H1 (cell line): ENCODE measurements at places on chromosomes 7 and 10. TPM values are rescaled to one million over a fixed set of nuclear protein-coding genes. Genes with fewer than 3 reads are reported as not detected.

DNA sequence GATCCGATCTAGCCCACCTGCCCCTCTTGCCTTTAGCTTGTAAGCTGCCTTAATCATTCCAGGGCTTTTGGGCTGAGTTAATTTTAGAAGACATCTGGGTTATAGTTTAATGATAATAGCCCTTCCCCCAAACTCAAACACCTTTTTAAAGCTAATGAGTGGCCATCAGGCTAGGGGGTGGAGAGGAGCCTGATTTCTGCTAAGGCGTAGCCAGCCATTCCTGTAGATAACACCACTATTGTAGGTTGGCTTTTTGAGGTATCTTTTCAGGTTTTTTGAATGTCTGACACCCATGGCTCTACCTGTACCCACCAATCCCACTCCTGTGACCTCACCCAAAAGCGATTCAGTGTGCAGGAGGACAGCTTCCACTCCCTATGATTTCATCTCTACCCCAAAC lies 7.6 kb upstream of the SYPL1 start:
- no peak for DNase-seq

GRCh38 chr7:18087026-18087686 lies 59.5 kb upstream of the PRPS1L1 start:
- DNase-seq: no peak

DNA sequence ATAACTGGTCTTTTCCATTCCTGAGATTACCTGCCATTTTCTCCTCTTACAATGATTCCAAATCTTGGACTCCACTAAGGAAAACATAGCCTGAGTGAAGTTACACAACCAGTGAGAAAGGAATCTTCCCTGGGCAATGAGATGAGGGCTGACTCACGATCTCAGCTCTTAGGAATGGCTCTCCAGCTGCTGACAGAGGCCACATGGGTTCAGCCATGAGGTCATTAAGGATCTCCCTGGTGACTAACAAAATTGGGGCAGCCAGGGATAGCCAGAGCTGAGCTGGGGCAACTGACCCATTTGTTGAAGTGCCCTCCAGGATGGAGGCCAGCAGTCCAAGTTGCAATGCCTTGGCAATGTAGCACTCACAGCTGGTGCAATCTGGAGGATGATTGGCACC lies 78.7 kb upstream of the MKLN1 start:
- DNase-seq: no peak

GRCh38 chr7:506391-506831 lies 13.2 kb downstream of the PDGFA start:
- no peak for DNase-seq

GRCh38 chr7:39433550-39433949 lies 132.7 kb upstream of the YAE1 start:
- no peak for DNase-seq

EPO gene
- 0.48 and 0.95 TPM in 2 replicates for total RNA-seq

- no peak for DNase-seq
Measured at GRCh38 chr7:42403831-42404230, 166.8 kb upstream of the GLI3 start.

ANKRD7 gene
- not detected in 2 replicates for total RNA-seq

- DNase-seq: no peak
Measured at GRCh38 chr7:42548816-42549611, 312.0 kb upstream of the GLI3 start.

DNA sequence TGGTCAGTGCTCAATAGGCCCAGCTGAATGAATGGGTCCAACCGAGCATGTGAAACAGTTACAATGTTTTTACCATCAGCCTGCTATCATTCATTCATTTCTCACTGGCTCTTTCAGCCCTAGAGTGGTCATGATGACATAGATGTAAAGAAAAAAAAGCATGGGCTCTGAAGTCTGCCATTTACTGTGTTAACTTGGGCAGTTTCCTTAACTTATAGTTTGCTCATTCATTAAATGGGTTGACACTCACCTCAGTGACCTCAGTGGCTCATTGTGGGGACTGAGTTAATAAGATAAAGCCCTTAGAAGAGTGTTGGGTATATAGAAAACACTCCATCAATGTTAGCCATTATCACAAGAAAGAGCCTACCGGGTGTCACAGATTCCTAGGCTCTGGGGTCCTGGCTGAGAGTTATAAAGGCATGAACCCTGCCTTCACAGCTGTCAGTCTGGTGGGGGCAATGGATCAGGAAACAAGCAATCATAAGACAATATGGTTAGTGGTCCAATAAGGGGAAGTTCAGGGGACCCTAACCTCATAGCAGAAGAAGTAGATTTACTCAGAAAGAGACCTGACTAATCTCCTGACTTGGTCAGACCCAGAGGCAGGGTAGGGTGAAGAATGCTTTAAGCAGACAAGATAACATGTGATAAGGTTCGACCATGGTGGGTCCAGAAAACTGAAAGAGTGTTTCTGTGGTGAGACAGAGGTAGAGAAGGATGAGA lies 29.7 kb upstream of the GPAM start:
- DNase-seq: no peak

DNA sequence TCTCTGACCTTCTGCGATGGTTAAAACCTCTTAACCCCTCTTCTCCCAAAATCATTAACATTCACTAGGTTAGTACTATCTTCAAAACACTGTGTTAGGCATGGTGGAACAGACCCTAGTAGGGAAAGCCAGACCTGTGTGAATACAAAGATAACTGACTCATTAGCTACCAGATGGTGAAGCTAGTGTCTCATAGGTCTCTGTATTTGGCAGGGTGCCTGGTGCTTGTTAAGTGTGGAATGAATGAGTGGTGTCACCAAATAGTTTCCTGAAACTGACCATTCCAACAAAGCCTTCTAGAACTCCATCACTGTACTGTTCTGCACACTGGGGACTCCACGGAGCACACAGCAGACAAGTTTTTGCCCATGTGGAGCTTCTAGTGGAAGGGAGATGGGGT lies 27.7 kb upstream of the TM9SF3 start:
- DNase-seq: no peak

PITRM1 gene
- 28.3 and 31.5 TPM in 2 replicates for total RNA-seq

DNA sequence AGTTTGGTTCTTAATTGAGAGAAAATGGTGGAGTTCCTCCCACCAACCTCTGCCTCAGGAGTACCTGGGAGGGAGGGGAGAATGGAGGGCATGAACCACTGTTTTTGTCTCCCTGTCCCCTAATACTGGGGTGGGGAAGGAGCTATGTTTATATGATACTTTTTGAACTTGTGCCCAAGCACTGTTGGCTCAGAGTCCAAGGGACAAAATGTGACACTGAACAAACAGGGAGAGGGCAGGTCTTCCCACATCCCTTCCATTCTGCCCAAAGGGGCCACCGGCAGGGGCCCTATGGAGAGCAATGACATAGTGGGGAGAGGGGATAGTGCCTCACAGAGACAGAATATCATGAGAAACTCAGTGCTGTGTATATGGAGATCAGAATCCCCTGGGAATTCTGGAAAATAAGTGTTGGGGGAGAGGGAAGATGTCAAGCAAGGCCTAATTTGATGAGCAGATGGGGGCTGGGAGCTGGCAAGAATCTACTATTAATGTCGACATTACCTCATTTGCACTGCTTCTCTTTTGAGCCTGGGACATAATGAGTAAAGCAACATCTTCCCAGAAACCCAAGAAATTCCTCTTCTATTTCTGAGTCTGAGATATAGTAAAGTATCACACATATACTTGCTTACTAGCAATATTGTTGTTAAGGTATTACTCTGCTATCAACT lies 180.6 kb downstream of the CYP26A1 start:
- DNase-seq: no peak

ANXA8L1 gene
- not detected in 2 replicates for total RNA-seq

DNA sequence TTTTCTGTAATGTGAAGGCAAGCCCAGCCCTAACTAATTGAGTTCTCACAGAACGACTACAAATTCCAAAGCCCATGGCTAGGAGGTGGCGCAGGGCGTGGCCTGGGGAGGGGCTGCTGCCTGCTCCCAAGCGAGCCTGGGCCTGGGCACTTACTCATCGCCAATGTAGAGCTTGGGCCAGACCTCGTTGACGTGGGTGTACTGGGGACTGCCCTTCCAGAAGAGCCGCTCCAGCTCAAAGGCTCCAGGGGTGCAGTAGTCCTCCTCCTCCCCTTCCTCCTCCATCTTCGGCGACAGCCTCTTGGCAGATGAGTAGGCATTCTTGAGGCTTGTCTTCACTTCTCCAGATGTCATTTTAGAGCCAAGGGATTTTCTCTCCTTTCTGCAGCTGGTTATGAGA lies 53.3 kb upstream of the SAMD8 start:
- no peak for DNase-seq

DNA sequence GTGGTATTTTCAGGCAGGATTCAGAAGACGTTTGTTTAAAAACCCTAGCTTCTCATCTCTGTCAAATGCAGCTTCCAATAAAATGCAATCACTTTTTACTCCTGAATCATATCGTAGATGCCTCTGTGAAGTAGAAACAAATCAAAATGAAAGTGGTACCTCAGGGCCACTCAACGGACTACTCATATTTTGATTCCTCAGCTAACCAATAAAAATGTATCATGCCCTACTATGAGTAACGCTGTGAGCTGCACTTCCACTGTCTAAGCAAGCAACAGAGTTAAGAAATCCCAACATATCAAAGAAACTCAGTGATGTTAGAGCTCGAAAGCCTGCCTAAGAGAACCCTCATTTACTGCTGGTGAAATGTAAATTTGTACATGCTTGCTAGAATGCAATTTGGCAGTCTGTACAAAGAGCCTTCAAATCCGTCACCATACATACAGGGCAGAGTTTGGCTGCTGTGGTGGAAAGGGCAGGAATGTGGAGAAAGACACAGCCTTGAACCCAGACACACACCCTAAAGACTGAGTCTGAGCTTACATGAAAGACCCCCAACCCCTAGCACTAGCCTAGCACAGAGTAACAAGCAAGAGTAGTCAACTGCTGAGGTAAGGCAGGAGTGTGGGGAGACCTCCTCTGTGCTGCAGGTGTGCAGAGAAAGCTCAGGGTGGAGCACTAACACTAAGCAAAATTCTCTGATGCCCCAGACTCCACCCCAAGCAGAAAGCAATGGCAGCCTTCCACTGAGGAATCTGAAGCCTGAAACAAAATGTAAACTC lies 151.5 kb downstream of the ANK3 start:
- no peak for DNase-seq

GRCh38 chr10:33799944-33800323 lies 465.5 kb upstream of the NRP1 start:
- DNase-seq: no peak

SCART1 gene
- total RNA-seq: 0.10 and 0.19 TPM in 2 replicates

WEE2 gene
- total RNA-seq: not detected in 2 replicates

ELMO1 gene
- 18.4 and 20.6 TPM in 2 replicates for total RNA-seq

DNA sequence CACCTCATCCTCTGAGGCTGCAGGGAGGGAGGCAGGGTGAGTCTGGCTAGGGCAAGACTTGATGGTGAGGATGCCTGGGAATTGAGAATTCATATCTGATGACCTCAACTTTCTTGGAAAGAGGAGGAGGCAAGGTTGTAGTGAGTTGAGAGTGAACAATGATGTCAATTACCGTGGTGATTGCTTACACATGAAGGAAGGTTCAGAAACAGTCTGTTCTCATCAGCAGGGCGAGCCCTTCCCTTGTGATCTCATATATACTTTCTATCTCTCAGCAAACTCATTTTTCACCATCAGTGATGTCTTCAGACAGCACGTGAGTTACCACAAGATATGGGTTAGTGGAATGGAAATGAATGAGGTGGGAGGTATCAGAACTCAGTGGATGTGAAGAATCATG lies 20.1 kb upstream of the COL13A1 start:
- DNase-seq: no peak

GRCh38 chr10:126080291-126080825 lies 184.0 kb downstream of the FANK1 start:
- DNase-seq: no peak

- DNase-seq: no peak
Measured at GRCh38 chr10:126685756-126686155, 15.3 kb upstream of the C10orf90 start.

DNA sequence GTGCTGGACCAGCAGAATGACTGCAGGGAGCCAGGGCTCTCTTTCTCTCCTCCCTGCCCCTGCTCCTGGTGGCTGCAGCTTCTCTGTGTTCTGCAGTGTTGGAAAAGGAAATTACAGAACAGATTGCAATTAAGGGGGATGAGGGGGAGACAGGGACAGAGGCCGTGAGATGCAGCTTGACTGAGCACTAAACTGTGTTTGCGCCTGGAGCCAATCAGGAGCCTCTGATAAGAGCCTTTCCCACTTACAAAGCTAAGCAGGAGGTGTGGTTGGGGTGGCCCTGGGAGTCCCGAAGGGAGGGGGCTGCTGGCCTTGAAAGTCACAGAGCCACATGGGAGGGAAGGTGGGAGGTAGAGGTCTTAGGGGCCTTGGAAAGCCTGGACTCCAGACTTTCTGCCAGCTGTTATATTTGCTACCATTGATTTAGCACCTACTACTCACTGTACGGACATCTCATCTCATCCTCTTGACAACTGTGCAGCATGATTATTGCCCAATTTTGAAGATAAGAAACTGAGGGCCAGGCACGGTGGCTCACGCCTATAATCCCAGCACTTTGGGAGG lies 26.7 kb downstream of the TRIM8 start:
- no peak for DNase-seq

- DNase-seq: no peak
Measured at GRCh38 chr10:3708852-3709251, 76.2 kb downstream of the KLF6 start.

LRWD1 gene
- 26.8 and 28.5 TPM in 2 replicates for total RNA-seq

DNA sequence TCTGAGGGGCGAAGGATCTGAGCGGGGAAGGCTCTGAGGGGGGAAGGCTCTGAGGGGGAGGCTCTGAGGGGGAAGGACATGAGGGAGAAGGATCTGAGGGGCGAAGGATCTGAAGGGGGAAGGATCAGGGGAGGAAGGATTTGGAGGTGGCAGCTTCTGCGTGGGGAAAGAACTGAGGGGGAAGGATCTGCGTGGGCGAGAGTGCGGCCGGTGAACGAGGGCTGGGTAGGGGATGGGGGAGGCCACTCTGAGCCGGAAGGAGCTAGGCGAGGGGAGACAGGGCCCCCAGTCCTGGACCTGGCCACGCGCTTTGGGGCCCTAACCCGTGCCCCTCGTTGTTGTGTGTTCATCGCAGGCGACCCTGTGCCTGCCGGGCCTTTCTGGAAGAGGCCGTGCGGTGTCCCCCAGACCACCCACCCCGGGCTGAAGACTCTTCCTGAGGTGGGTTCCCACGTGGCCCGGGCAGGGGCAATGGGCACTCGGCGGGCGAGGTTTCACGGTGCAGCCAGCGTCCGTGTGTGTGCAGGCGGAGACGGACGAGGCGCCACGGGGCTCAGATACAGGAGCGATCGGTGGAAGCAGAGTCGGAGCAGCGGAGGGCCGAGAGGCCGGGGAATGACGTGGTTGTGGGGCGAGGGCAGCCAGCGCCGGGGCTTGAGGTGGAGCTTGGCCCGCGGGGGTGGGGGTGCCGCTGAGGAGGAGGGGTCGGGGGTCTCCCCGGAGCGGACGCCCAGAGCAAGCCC lies 2.0 kb downstream of the CALY start:
- DNase-seq: peak; percentile 66

DNA sequence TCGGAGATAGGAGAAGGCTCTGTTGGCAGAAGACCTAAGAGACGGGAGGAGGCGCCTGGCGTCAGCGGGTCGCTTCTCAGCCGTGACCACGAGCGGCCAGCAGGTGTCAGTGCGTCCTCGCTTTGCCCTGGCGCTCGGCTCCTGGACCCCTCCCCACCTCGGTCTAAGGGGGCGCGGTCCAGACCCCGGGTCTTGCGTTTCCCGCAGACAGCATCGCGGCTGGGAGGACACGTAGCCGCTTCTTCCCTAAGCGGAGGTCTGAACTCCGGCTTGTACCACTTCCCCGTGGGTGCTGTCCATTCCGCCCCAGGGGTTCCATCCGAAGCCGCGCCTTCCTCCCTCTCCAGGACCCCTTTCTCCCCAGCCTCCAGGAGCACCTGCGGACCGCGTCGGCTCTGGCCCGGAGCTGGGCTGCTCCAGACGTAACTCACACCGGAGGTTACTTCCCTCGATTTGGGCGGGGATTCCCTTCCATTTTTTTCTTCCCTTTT lies 593 bp upstream of the ADRA2A start:
- peak; percentile 63 for DNase-seq

- DNase-seq: no peak
Measured at GRCh38 chr7:99146979-99147378, 3.1 kb upstream of the SMURF1 start.
